ENCODE measurements at places on chromosomes 6 and 20.
A peak's percentile ranks its signal among the peaks of the same experiment; 100 is the strongest.

DNA sequence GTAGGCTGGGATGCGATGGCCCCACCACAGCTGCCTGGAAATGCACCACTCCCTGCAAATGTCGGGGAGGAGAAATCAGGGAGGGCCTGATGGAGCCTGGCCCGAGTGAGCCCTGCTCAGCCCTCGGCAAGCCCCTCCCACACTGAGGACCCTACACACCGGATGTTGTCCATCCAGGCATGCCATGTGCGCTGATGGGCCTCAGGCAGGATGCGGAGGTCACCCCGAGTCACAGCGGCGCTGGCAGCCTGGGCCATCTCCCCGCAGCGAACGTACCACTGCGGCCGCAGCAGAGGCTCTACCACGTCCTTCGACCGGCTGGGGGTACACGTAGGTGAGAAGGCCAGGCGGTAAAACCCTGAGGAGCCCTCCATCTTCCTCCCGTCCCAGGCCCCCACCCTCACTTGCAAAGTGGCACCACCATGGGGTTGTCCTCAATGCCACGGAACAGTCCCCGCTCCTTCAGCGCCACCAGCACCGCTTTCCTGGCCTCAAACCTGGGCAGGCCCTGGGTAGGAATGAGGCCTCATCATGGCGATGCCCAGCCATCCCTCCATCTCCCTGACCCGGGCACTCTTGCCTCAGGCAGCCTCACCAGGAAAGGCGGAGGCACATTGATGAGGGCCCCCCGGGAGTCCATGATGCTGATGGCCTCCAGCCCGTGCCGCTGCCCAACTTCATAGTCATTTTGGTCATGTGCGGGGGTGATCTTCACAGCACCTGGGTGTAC lies 5.2 kb upstream of the VWA7 start:
- DNase-seq = no peak

- DNase-seq = no peak
These were observed 404.5 kb downstream of the SYNE1 start for GRCh38 chr6:152232501-152233151.

- DNase-seq = no peak
These were observed 241.4 kb downstream of the EPHA7 start for GRCh38 chr6:93177918-93178317.

GRCh38 chr6:115971785-115972184 lies 88.9 kb downstream of the FRK start:
- no peak for DNase-seq

- DNase-seq = no peak
These were observed 335.4 kb downstream of the COL12A1 start for GRCh38 chr6:74870403-74870802.

DNA sequence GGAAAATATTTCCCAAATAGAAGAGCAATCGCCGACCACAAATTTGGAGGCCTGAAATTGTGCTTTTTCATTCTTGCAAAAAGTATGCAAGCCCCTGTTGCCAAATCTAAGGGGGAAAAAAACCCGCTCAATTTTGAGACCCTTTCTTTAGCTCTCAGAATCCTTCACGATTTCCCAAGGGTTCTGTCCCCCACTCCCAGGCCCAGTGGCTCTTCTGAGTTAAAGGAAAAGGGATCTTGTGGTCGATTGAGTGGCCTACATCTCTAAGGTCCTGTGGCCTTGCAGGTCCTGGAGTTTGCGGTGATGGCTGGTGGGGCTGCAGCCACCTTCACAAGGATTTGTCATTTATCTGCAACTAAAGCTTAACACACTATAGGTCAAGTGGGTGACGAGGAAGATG lies 1.8 kb downstream of the PAX1 start:
- DNase-seq = no peak

- DNase-seq = peak; percentile 78
These were observed 207.9 kb downstream of the MYLK4 start for GRCh38 chr6:2542858-2543218.

DNA sequence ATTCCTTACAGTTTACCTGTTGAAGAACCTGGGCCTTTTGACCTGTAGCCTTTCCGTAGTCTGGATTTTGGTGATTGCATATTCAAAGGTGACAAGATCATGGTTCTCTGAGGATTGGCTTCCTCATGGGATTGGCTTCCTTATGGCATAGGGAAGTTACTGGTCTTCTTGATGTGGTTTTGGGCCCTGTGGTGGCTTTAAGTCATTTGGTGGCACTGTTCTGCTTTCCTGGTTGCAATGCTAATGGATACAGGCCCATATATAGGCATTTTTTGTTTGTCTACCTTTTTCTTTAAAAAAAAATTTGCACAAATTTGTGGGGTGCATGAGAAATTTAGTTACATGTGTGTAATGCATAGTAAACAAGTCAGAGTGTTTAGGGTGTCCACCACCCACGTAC lies 185.7 kb downstream of the CDKAL1 start:
- DNase-seq = no peak

- DNase-seq = no peak
These were observed 79.3 kb downstream of the SLC22A3 start for GRCh38 chr6:160427312-160428068.

- DNase-seq = peak; percentile 95
These were observed 11.4 kb downstream of the TEAD3 start for GRCh38 chr6:35485402-35485877.

DNA sequence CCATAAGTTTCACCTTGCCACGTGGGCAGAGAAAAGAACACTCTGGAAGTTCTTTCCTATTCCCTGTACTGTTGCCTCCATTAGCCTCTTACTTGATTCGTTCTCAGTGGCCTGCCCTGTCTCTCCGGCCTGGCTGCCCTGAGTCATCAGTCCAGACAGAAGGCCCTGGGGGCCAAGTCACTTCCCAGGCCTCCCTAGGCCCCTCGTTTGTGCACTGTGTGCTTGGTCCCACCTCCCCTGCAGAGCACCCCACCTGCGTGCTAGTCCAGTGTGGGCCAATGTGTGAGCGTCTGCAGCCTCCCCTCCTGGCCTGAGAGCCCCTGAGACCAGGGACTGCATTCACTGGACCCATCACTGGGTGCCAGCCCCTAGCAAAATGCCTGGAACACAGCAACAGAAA lies 191.2 kb upstream of the RREB1 start:
- DNase-seq = no peak

DNA sequence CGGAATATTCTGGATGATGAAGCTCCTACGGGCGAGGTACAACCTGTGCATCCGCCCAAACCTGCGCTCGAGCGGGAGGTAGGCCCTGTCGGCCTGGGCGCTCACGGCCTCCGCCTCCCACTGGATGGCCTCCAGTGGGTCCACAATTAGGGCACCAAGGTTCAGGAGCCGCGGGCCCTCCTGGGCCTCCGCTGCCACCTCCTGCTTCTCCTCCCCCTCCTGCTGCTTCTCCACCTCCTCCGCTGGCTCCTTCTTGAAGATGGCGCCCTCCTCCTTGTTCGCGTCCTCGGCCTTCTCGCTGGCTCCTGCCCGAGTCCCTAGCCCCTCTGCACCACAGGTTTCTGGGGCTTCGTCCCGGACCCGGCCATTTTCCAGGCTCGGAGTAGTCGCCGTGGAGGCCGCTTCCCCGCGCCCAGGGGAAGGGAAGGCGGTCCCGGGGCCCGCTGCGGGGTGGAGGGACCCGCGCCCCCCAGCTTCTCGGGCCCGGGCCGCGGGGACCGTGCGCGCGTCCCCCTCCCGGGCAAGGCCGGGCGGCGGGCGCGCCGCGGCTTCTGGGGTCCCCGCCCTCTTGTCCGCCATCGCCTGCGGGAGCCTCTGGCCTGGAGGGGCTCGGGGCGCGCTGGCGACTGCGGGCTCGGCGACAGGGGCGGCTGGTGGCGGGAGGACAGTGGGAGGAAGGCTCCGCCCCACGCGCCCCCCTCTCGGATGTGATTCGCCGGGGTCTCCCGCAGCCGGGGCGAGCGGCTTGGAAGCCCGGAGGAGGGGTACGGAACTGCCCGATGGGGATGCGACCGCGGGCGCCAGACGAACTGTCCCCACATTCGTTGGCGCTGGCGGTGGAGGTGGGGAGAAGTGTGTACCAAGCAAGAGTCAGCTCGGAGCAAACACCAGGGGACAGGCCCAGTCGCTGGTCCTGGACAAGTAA lies 17.6 kb downstream of the PLAGL2 start:
- DNase-seq = peak; percentile 33

DNA sequence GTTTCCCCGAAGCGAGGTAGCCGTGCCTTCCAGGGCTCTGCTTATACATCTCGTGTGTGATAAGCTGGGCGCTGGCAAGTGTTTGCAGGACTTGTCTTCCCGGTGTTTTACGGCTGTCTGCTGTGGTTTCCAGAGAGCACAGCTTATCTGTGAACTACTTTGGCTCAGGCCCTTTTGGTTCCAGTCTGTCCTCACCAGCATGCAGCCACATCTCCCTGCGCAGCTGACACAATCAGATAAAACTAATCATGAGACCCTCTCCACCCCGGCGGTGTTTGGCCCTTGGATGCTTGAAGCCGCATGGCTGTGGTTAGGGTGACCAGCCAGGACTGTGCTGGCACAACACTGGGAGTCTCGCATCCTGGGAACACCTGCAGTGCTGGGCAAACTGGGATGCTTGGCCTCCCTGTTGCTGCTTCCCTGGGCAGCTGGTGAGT lies 241.8 kb upstream of the FOXQ1 start:
- DNase-seq = no peak

- no peak for DNase-seq
These were observed 240.1 kb downstream of the KCNQ5 start for GRCh38 chr6:72861935-72862432.

DNA sequence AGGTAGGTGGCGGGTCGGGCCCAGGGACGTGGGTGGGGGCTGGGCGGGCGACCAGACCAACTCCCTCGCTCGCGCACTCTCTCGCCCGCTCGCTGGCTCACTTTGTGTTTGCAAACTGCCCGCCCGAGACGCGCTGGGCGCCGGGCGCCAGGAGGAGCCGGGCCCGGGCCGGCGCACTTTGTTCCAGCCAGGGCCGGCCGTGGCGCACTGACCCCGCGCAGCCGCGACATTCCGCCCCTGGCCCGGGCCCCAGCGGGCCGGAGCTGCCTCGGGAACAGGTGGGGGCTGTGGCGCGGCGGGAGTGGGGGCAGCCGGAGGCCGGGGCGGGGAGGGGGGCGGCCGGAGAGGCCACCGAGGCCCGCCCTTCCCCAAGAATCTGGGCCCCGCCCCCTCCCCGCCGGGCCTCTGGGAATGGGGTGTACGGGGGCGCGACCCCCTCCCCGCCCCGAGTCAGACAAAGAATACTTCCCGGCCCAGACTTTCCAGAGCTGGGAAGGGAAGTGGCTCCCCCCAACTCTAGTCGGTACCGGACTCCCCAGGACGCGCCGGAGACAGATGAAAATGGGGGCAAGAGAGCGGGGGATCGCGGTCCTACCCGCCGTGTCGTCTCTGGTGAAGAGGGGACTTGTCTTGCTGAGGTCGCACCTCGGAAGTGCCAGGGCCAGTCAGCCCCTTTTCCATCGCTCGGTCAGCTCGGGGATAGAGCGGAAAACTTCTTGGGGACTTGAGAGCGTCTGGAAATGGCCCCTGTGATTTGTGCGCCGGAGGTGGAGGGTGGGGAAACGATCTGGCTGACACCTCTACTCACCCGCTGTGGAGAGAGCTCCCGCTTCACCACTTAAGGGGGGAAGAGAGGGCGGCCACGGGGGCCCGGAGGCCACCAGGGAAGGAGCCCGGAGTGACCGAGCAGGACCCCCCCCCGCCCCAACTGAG lies 951 bp downstream of the FOXP4 start:
- DNase-seq = peak; percentile 41

DNA sequence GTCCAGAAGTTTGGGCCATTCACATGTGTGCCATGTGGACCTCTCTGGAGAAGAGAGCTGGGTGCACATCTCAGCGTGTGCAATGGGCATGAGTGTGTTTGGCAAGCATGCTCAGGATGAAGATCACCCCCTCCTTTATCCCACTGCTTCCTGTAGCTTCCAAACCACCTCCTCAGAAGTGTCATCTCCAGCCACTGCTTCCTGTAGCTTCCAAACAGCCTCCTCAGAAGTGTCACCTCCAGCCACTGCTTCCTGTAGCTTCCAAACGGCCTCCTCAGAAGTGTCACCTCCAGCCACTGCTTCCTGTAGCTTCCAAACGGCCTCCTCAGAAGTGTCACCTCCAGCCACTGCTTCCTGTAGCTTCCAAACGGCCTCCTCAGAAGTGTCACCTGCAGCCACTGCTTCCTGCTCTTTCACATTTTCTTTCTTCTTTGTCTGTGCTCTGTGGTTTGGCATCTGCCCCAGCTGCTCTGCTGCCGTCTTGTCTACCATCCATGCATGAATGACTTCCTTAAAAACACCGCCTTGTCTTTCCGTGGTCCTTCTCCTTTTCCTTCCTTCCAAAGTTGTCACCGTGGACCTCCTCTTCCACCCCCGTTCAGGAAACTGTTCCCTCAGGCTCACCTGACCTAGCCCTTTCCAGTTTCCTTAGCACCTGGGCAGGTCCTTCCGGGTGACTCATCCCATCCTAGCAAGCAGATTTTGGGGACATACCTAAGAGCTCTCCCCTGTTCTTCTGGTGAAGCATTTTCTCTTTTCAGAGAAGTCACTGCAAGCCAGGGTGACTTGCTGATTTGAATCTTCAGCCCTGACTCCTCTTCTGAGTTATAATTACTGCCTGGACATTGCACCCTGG lies 43.5 kb upstream of the TIAM2 start:
- DNase-seq = no peak

DNA sequence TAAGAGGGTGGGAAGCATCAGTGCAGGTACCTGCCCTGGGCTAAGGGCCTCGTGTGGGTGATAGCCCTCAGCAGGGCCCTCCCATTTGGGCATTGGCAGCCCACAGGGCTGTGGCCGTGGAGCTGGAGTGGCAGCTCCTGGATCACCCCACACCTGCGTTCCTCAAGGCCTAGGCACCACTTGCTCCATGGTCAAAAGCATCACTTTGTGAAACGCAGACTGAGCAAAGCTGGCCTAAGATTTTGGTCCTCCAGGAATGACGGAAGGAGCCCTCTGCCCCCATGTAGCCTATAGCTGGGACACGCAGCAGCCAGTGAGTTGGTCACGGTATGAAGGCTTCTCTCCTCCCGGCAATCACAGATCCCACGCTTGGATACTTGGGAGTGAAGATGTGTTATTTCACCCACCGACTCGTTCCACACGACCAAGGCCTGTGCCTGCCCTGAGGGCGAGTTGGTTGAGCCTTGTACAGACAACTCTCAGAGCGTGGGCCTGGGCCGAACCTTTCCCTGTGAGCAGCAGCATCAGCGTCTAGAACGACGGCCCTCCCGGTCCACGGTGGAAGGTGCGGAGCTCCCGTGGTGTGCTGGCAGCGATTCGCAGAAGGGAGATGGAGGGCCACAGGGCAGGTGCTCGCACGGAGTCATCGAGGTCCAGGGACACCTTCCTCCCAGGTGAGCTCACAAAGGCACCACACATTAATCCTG lies 39.7 kb downstream of the THBS2 start:
- DNase-seq = peak; percentile 22

- no peak for DNase-seq
These were observed 866.5 kb downstream of the KIF16B start for GRCh38 chr20:15706719-15707118.

GRCh38 chr6:7589221-7589620 lies 777 bp upstream of the SNRNP48 start:
- DNase-seq = no peak

GRCh38 chr6:44538807-44539201 lies 151.3 kb downstream of the CDC5L start:
- DNase-seq = no peak

Measured in SJSA1 (cell line).